ENCODE measurements at places on chromosomes 11 and 22. TPM values are rescaled to one million over a fixed set of nuclear protein-coding genes. Genes with fewer than 3 reads are reported as not detected.

The RAB38 gene
- 1.0 TPM for total RNA-seq

The ANGPTL5 gene
- not detected for total RNA-seq

The TYR gene
- total RNA-seq = not detected

The FOLR2 gene
- total RNA-seq = not detected

The IGF2 gene
- total RNA-seq = 2.1 TPM

The PANX3 gene
- total RNA-seq = not detected

The OR51S1 gene
- total RNA-seq = not detected

The RBM7 gene
- total RNA-seq = 28.0 TPM

The SUSD2 gene
- 56.4 TPM for total RNA-seq

The CSRP3 gene
- not detected for total RNA-seq

The SCO2 gene
- total RNA-seq = 7.5 TPM

The HTR3A gene
- not detected for total RNA-seq

The OR51B4 gene
- not detected for total RNA-seq

The TMEM223 gene
- 16.2 TPM for total RNA-seq

The OR52B2 gene
- total RNA-seq = not detected

The SYT8 gene
- 0.41 TPM for total RNA-seq

The GALNT18 gene
- 23.4 TPM for total RNA-seq

The FAM181B gene
- 0.06 TPM for total RNA-seq

The VSIG10L2 gene
- total RNA-seq = not detected

The KRTAP5-8 gene
- total RNA-seq = not detected

The NEFH gene
- total RNA-seq = not detected

The APOBEC3B gene
- total RNA-seq = 27.5 TPM

The GUCY1A2 gene
- total RNA-seq = 0.06 TPM

The APOA4 gene
- not detected for total RNA-seq

The PAX6 gene
- 2.9 TPM for total RNA-seq

The HTR3B gene
- not detected for total RNA-seq

The PARVG gene
- not detected for total RNA-seq

The TRIM29 gene
- total RNA-seq = 16.8 TPM
